ENCODE measurements at places on chromosomes 13 and 19.

DNA sequence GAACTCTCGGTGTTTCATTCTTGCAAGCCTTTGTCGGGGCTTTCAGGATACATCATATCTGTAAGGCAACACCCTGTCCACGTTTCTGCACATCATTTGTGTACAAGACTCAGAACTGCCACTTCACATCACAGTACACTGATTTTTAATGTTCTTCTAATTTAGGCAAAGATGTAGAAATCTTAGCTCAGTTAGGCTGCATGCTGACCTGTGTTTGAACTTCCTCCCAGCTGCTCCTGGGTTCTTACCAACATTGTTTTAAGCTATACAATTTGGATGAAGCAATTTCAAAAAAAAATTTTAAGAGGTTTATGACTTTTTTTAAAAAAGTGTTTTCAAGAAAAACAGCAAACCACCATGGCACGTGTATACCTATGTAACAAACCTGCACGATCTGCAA lies 1047.9 kb upstream of the SLC10A2 start:
- no peak for DNase-seq

DNA sequence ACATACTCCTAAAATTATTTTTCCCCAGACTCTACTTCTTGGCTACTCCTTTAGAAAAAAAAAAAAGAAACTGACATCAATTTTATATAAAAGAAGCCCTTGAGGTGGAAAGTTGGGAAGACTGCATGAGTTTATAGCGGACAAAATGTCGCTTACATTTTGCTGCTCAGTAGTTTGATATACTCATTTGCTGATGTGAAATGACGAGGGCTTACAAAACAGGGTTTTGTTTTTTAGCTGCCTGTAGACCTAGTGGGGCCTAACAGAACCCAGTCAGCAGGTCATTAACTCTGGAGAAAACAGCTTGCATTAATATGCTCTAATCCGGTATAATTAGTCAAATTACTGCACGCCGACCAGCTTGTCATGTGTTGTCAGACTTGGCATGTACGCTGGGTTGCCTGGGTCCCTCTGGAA lies 37.6 kb upstream of the MAB21L1 start:
- DNase-seq, result no peak

DNA sequence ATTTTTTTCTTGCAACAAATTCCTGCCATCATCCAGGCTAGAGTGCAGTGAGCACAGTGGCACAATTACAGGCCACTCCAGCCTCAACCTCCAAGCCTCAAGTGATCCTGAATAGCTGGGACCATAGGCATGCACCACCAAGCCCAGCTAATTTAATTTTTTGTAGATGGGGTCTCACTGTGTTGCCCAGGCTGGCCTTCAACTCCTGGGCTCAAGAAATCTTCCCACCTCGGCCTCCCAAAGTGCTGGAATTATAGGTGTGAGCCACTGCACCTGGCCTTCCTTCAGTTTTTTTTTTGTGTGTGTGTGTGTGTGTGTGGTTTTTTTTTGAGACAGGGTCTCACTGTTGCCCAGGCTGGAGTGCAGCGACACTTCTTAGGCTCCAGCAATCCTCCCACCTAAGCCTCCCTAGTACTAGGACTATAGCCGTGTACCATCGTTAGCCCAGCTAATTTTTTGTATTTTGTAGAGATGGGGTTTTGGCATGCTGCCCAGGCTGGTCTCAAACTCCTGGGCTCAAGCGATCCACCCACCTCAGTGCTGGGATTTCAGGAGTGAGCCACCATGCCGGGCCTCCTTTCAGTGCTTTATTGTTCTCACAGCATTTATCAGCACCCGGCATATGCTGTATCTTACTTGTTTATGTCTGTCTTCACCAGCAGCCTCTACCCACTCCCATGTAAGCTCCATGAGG lies 5.9 kb upstream of the SRRM5 start:
- DNase-seq, result no peak

DNA sequence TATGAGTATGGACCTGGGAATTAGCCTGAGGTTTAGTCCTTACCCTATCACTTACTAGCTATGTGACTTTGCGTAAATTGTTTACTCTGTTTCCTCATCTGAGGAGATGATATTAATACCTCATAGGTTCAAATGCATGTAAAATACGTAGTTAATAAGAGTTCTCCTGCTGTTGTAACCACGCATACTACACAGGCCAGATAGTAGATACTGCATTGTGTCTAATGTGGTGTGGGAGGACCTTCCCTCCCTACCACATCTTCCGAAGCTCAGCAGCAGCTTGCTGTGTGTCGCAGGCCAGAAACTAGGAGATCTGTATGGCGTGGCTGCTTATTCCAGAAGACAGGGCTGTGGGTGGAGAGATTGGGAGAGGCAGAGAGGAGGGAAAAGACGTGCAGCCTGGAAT lies 23.0 kb downstream of the GTF2F2 start:
- no peak for DNase-seq

- DNase-seq, result no peak
Observed at GRCh38 chr13:60575142-60575541, 178.1 kb downstream of the TDRD3 start.

DNA sequence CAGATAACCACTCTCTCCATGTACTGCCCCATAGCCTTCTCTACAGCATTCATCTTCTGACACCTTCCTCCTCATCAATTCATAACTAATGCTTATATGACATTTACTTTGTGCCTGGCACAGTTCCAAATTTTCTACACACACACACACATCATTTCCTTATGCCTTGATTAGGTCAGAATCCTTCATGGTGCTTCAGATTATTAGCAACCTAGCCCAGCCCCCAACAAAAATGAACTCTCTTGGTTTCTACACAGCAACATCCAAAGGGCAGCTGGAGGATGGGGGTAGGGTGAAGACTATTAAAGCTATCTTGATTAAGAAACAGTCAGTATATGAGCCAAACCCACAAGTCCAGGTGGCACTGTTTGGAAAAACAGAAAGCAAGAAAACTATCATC lies 3.7 kb downstream of the RUBCNL start:
- DNase-seq, result no peak

All from Peyer's patch (tissue), 4 donors.